Right renal cortex interstitium (tissue), 3 donors: ENCODE measurements at places on chromosomes 5 and 9.

DNA sequence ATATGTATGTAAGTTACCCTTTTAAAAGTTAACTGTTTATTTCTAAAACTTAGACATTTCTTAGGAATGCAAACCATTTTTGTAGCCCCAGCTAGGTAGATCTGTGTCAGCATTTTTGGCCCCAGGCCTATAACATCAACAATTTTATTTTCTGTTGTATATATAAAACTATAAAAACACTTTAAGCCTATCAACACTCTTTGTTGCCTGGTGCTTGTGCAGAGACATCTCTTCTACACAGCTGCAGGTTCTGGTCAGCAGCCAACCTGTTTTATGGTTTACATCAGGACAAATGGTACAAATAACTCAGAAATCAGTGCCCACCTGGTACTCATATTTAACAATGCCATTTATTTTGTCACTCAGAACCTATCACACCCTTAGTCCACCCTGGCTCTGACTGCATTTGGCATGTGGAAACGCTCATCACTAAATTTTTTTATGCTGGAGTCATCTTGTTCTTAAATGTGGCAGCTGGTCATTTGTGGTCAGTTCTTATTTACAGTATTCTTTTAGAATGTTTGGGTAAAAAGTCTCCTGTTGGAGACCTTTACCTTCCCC, 173.4 kb downstream of the DNAH5 start:
- DNase-seq: no peak

DNA sequence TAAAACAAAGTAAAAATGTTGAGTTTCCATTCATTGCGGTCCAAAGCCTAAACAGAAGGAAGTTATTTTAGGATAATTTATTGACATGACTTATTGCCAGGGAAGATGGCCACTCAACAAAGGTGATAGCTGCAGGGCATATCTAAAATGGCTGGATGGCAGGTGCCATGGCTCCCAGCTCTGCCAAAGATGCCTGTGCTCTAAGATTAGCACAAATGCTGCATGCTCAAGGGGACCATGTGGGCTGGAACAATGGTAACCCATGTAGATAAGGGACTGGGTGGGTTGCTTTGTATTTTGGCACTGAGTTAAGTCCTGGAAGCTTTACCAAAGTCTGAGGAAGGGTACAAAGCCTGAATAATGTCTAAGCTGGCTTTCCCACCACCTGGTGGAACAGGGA, 95.5 kb upstream of the IFNK start:
- DNase-seq: no peak

- DNase-seq: no peak
These were observed 33.4 kb downstream of the ARHGAP26 start for GRCh38 chr5:142803428-142804125.

- peak; percentile 61 for DNase-seq
These were observed 160.7 kb upstream of the DAPK1 start for GRCh38 chr9:87336914-87337333.

DNA sequence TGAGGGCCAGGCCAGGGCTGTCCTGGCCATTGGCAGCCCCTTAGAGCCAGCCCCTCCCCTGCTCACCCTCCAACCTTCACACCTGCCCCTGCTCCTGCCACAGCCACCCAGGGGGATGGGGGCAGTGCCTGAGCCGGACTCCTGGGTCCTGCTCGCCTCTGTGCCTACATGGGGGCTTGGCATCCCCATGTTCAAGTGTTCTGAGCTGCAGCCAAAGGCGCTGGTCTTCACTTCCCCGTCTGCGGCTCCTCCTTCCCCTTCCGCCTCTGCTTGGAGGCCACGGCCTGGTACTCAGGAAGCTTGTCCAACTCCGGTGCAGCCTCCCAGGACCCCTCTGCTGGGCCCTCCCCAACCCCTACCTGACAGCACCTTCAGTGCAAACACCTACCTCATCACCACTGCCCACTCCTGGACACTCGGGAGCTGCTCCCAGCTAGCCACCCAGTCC, 2.3 kb upstream of the DNLZ start:
- DNase-seq: no peak

DNA sequence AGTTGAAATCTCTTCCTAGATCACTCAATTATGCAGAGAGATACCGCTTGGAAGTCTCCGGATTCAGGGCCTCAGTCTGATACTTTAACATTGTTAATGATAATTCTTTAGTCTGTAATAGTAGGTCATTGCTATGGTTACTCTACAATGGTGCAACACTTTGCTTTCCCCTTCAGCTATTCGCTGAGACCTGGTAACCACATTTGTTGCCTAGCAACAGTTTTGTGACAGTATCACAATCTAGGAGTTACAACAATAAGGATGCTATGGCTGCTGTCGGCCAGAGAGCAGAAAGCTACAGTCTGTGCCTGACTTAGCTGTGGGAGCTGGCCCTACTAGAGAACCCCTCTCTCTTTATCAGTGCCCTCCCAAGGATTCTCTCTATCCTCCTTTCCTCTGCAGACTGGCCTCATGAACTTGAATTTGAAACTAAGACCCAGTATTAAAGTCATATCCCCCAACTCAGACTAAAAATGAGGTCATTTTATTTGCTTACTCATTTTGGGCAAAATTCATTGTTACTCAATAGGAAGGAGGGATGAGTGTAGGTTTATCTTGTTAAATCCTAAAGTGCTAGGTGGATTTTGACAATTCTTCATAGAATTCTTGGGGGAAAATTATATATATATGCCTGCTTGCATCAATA, 39.3 kb downstream of the NR2F1 start:
- DNase-seq: no peak

DNA sequence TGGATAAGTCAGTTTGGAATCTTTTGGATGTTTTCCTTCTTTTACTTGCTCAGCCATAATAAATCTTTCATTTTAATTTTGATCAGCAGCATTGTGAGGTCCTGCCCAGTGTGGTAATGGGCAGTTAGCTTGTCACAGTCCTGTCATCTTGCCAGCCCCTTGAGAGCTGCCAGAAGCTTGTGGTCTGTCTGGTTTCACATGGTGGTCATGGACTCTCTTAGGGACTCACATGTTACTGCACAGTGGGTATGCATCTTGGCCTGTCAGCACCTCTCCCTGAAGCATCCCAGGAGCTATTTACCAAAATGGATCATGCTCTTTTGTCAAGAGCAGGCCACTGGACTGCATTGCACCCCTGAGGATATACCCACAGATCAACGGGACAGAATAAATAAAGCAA, 60.3 kb downstream of the DAPK1 start:
- no peak for DNase-seq

DNA sequence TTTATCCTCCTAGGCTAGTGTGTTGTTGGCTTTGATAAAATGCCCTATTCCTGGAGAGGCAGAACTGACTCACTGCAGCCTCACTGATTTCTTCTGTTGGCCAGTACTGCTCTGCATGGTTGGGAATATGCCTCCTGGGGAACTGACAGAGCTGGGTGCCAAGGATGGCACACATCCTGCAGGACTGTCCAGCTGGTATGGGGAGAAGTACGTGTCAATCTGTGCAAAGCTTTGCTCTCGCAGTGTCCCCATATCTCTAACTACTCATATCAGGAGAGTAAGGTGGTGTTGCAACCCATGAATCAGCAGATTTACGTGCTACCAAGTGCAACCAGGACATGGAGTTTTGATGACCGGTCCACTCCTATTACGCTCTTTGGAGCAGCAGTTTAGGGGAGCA, 74.7 kb downstream of the TEK start:
- no peak for DNase-seq

- DNase-seq: no peak
These were observed 30.2 kb downstream of the PAEP start for GRCh38 chr9:135591506-135592330.

GRCh38 chr9:69571032-69571431, 101.1 kb downstream of the APBA1 start:
- DNase-seq: no peak

GRCh38 chr9:5908918-5909317, 18.2 kb downstream of the MLANA start:
- DNase-seq: no peak

- DNase-seq: peak; percentile 51
These were observed 91.8 kb downstream of the PDE6A start for GRCh38 chr5:149852641-149853330.

- peak; percentile 27 for DNase-seq
These were observed 159.9 kb downstream of the FANCC start for GRCh38 chr9:95157481-95158151.

DNA sequence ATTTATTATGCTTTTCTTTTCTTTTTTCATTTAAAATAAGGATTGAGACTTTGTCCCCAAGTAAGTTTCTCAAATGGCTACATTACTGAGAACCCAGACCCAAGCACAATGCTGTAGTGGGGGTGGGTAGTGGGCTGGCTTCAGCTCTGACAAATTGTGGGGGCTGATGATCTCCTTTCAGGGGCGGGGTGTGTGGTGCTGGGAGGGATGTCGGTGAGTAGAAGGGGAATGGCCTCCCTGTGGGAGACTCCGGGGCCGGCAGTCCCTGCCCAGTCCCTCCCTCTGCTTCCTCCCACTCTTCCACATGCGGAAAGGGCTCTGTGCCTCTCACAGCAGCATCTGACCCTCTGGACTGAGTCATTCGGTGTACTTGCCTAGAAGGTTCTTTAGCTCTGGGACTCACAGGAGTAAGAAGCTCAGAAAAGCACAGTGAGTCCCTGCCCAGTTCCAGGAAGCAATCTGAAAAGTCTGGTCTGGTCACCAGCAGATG, 14.3 kb downstream of the CD180 start:
- DNase-seq: no peak
